ENCODE measurements at places on chromosomes 5 and 9.

DNA sequence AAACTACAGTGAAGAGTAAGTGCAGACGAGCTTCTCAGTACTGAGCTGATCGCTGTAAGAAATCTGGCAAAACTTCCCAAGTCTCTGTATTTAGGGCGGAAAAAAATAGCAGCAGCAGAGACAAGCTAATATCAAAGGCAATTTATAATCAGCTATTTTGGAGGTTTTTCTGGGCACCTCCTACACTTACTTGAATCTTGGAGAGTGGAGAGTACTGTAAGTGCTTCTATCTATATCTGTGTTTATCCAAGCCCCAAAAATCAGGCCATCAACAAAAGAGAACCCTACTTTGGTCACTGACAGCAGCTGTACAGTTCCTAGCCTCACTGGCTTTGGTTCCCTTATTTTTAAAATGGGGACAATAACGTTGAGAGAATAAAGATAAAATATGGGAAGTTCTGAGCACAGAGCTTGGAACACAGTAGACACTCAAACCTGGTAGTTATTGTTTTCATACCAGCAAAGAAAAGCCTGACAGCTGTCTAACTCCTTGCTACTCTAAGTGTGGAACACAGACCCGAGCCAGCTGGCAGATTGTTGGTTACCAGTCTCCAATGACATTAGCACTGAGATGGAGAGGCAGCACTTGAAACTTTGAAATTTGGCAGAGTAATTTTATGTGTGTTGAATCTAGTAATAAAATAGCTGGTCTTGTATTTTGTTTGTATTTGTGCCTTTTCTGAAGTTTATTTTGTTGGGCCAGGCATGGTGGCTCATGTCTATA is 96.0 kb upstream of the SLC28A3 start:
- no peak for DNase-seq

- DNase-seq: no peak
Observed at GRCh38 chr5:90519081-90519480, 10.3 kb downstream of the LYSMD3 start.

GRCh38 chr5:55847837-55848236 is 3.3 kb upstream of the IL31RA start:
- no peak for DNase-seq

GRCh38 chr5:75405296-75405695 is 68.3 kb downstream of the HMGCR start:
- no peak for DNase-seq

GRCh38 chr5:154418344-154418820 is 27.4 kb upstream of the SAP30L start:
- DNase-seq: no peak

GRCh38 chr5:140322751-140323731 is 20.1 kb upstream of the PFDN1 start:
- DNase-seq: peak; percentile 77

DNA sequence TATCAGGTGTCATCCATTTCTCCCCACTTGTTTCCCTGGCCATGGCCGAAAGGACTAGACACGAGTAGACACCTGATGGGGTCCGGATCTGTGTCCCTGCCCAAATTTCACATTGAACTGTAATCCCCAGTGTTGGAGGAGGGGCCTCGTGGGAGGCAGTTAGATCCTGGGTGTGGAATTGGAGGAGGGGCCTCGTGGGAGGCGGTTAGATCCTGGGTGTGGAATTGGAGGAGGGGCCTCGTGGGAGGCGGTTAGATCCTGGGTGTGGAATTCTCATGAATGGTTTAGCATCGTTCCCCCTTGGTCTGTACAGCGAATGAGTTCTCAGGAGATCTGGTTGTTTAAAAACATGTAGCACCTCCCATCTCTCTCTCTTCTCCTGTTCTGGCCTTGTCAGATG is 165.8 kb downstream of the NR3C1 start:
- no peak for DNase-seq

DNA sequence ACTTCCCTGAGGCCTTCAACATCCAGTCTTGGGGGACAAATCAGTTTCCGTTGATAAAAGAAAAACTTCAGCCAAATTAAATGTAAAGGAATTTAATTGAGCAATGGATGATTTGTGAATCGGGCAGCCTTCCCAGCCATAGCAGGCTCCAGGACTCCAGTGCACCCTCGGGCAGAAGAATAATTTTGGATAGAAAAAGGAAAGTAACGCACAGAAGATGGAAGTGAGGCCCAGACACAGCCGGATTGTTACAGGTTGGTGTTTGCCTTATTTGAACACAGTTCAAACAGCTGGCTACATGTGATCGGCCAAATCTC is 19.1 kb downstream of the MRPL36 start:
- no peak for DNase-seq

- no peak for DNase-seq
Observed at GRCh38 chr5:172868436-172868923, 34.4 kb downstream of the ERGIC1 start.

GRCh38 chr5:72624641-72625236 is 117.5 kb upstream of the ZNF366 start:
- peak; percentile 47 for DNase-seq

DNA sequence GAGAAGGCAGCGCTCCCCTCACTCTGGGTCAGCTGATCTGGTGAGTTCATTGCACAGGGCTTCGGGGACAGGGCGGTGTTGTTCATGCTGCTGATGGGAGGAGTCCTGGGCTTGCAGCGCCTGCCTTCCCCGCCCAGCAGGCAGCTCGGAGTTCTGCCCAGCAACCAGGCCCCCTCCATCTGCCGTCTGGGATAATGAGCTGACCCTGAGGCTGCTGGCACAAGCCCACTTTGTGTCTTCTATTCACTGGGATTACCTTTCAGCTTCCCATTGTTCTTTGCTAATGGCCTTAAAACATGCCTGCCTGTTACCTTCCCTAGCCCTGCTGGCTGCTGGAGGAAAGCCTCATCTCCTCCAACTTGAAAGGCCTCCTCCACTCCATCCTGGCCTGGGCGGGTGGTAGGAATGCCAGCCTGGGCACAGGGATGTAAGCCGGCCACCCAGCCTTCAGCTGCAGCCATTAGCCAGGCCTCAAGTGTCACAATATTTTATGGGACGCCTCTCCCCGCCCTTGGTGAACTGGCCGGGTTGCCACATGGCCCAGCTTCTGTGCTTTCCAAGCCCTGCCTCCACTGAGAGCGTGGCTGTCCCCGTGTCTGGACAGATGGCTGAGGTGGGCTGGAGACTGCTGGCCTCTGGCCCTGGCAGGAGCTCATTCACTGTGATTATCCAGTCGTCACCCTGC is 70.4 kb downstream of the GADD45G start:
- DNase-seq: no peak

DNA sequence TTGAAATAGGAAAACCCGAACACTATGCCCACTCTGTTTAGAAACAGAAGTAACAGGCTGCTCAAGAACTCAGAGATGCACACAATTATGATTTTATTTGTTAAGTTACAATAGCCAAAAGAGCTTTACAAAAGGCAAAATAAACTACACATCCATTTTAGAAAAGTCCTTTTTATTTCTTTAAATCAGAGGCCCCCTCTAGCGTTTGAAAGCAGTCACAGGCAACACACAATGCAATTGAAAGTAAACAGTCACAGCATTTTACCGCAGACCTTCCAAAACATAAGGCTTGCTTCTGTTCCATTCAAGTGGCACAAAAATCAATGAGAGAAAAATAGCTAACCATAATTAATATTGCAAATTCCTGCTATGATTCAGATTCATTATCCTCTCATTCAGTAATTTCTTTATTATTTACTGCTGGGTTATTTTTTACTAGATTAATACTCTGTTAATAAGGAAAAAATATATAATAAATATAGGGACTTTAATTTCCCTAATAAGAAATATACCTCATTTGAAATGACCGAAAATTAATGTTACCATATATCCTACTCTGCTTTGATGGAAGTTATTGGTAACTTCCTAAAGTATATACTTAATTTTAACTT is 78.3 kb downstream of the CEP120 start:
- DNase-seq: no peak

DNA sequence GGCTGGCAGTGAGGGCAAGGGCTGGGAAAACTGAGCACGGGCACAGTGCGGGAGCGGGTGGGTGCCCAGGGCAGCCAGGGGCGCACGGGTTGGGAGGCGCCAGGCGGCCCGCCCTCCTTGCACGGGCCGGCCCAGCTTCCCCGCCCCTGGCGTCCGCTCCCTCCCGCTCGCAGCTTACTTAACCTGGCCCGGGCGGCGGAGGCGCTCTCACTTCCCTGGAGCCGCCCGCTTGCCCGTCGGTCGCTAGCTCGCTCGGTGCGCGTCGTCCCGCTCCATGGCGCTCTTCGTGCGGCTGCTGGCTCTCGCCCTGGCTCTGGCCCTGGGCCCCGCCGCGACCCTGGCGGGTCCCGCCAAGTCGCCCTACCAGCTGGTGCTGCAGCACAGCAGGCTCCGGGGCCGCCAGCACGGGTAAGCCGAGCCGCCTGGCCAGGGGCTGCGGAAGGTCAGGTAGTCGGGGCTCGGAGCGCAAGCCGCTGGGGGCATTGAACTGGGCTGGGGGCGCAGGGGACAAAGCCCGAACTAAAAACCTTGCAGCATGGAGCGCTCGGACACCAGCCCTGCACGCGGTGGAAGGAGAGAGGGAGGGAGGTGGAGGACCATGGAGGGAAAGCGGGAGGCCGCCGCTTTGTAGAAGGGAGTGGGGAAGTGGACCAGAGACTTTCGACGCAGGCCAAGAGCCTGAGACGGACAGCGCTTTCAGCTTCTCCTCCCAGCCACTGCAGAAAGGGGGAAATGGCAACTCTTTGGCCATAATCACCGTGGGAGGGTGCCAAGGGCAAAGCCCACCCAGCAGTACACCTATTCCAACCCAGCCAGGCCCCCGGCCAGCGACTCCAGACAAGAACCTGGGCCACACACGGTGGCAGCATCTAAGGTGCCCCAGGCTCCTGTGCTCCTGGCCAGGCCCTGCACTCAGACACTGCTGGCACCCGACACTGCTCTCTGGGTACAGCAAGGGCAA is at the start of gene TGFBI:
Gene TGFBI (plus strand): TSS at position 207 of the 961 bp plus-strand sequence. CDS start 68 bp downstream, at position 275.
- DNase-seq: no peak

GRCh38 chr5:55149308-55149795 is 10.6 kb upstream of the GPX8 start:
- DNase-seq: no peak

- DNase-seq: no peak
Observed at GRCh38 chr5:170743876-170744212, 39.7 kb upstream of the GABRP start.

- DNase-seq: peak; percentile 51
Observed at GRCh38 chr9:137411645-137412380, 11.1 kb downstream of the EXD3 start.

GRCh38 chr9:106693558-106693957 is 169.4 kb upstream of the ZNF462 start:
- no peak for DNase-seq

DNA sequence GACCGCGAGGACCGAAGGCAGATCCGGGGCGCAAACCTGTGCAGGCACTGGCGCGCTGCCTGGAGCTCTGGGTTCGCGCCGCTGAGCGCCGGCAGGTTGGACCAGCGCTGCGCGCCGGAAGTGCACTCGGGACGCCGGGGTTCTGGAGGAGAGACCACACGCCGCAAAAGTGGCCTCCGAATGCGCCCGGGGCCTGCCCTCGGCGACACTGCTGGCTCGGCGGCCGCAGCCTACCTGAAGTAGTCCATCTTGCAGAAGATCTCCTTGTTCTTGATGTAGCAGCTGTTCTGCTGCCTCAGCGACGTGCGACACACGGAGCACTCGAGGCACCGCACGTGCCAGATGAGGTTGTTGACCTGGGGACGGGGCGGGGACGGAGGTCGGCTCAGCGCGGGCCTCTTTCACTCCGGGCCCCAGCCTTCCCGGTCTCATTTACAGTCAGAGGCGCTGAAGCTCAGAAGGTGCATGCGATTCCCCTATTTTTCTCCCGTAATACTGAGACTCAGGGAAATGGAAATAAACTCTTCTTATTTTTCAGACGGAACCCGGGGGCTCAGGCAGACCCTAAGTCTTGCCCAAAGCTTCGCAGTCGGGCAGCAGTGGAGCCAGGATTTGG is 2.5 kb downstream of the LHX6 start:
- no peak for DNase-seq

GRCh38 chr5:36442352-36442751 is 140.7 kb upstream of the RANBP3L start:
- DNase-seq: no peak

DNA sequence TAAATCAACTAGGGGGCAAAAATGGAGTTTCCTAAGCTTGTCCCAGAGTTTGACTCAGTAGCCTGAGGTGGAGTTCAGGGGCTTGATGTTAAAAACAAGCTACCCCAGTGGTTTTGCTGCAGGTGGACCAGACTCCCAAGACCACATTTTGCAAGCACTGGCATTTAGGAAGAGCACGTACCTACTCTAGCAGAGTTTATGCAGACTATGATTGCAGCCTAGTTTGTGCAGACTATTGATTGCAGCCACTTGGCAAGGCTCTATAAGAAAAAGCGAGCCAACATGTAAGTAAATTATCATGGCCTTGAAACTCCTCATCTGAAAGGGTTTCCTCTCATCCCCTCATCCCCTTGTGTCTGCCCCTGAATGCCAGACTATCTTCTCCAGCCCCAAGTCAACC is 102.0 kb upstream of the CCDC152 start:
- no peak for DNase-seq

DNA sequence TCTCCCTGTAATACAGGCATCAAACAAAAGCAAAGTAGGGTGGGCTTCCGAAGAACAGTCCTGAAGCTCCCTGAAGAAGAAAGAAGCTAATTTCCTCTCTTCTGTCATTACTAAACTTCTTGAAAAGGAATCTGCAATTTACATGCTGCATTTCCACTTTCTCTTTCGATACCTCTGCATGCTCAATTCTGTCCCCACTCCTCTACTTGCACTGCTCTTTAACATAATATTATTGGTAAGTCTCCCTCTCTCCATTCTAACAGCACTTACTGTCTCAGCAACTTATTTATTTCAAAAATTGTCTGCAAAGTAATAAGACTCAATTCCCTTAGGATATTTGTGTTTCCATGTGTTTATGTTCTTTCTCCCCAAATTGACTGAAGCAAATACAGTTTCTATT is 3.9 kb upstream of the PLPP1 start:
- no peak for DNase-seq

GRCh38 chr5:167843881-167844572 is 447.4 kb upstream of the WWC1 start:
- DNase-seq: no peak

- DNase-seq: no peak
Observed at GRCh38 chr9:37141015-37141414, 20.6 kb downstream of the ZCCHC7 start.

- DNase-seq: no peak
Observed at GRCh38 chr5:138514021-138514420, 29.0 kb downstream of the ETF1 start.

DNA sequence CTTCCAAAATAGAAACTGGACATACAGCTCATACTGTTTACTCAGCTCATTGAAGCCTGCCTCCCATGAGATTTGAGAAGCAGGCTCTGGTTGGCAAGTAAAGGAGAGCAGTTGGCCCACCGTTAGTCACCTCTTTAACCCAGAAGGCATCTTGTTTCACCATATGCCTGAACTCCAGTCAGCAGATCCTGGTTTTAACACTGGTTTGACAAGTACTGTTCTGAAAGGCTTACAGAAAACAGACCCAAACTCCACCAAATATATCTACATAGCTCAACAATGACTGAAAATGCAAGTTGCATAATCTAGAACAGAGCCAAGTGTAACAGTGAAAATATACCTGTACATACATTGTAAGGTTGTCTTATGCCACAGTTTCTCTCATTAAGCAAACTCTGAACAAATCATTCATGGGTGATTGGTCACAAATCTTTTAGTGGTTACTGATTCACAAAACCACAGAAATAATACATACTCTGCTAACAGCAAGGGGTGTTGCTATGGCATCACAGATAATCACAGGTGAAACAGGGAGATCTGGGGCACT is 198.8 kb downstream of the BNC2 start:
- DNase-seq: no peak
